Hypothalamus (tissue), 51 donors: ENCODE measurements at places on chromosomes 7 and 10.

GRCh38 chr10:22686347-22686746 is 28.0 kb downstream of the PIP4K2A start:
- DNase-seq = no peak

GRCh38 chr7:100119970-100120732 is 717 bp downstream of the CNPY4 start:
- DNase-seq = peak; percentile 73

DNA sequence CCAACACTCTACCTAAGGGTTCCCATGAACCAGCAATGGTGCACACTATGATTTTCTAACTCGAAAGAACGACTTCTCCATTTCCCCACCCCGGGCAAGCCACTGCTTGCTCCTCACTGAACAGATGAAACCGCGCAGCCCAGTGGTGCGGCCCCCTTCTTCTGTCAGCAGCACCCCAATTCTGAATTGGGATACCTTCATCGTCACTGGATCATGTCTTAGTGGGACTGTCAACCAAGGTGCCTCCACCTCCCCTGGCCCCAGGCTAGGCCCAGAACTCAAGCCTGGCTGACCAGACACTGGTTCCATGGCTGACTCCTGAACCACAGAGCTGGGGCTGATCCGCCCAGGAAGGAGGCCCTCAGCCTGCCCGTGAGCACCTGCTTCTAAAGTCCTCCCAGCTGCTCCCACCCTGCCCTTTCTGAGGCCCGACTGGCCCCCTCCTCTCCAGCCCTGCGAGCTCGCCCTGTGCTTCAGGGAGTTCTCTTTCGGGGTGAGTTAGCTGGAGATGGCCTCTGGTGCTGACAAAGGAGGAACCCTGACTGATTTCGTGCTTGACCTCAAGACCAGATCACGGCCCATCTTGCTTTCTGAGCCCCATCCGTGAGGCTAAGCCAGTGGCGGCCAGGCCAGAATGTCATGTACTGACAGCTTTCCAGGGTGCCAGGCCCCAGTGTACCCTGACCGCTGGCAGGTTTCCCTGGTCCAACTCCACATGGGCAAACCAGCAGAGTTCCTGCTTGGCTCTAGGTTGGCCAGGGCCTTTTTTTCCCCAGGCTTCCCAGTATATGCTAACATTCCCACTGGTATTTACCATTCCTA is 44.5 kb downstream of the FAM53B start:
- no peak for DNase-seq

GRCh38 chr10:128361487-128361886 is 235.3 kb upstream of the MKI67 start:
- DNase-seq = no peak

- no peak for DNase-seq
Observed at GRCh38 chr10:84286695-84287094, 41.7 kb upstream of the CCSER2 start.

DNA sequence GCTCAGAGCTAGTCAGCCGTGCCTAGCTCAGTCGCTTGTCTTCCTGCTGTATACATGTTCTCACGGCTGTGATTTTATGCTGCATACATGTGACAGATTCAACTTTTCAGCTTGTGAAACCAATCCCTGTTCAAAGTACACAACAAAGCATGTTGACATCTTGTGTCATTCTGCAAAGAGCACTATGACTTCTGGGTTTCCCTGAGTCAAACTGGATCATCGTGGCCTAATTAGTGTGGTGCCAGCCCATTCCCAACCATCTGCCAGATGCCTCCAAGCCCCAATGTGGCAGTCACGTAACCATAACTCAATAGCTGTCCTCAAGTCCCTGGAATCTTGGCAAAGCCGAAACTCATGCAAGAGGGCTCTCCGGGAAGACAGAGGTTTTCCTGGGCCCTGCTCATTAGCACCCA is 144.8 kb downstream of the MYOF start:
- DNase-seq = no peak

- no peak for DNase-seq
Observed at GRCh38 chr7:122260336-122260735, 44.2 kb downstream of the FEZF1 start.

DNA sequence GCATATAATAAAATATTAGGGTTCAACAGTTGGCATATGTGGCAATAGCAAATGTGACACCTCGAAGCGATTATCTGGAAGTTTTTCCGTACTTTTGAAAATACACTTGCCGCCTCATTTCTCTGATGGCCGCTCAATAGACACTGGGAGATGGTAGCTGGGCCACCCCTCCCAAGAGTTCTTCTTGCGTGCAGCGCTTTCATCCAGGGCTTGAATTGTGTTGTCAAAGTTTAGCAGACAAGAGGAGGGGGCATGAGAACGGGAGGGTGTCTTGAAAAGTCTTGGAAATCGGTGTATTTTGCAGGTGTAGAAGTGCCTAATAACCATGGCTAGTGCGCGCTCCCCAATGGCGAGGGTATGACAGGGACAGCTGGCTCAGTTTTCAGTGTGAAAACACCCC is 8.5 kb downstream of the PTF1A start:
- DNase-seq = no peak

GRCh38 chr10:18368273-18368672 is 228.0 kb downstream of the CACNB2 start:
- no peak for DNase-seq

GRCh38 chr10:44891721-44892120 is 19.4 kb upstream of the TMEM72 start:
- no peak for DNase-seq

DNA sequence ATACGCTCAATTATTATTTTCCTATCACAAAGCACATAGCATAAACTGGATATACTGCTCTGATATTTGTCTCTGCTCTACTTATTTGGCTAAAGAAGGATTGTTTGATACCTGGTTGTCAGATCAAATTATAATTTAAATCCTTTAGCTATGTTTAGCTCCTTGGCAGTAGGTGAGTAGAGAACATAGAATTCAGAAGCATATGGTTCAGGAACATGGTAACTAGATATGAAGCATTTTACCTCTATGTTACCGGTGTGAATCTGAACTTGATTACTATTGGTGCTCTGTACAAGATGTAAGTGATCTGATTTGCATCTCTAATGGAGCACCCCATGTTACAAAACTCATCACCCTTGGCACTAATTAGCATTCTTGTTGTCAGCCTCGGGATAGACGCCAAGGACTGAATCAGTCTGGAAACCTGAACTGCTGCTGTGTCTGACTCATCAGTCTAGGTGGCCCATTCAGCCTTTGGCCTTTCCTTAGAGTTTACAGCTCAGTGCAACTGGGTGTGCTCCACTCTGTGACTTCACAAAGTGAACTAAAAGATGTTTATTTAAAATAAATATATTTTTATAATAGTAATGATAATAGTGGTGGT is 12.3 kb upstream of the MYPN start:
- no peak for DNase-seq

GRCh38 chr7:29331163-29331562 is 136.6 kb downstream of the CHN2 start:
- no peak for DNase-seq

DNA sequence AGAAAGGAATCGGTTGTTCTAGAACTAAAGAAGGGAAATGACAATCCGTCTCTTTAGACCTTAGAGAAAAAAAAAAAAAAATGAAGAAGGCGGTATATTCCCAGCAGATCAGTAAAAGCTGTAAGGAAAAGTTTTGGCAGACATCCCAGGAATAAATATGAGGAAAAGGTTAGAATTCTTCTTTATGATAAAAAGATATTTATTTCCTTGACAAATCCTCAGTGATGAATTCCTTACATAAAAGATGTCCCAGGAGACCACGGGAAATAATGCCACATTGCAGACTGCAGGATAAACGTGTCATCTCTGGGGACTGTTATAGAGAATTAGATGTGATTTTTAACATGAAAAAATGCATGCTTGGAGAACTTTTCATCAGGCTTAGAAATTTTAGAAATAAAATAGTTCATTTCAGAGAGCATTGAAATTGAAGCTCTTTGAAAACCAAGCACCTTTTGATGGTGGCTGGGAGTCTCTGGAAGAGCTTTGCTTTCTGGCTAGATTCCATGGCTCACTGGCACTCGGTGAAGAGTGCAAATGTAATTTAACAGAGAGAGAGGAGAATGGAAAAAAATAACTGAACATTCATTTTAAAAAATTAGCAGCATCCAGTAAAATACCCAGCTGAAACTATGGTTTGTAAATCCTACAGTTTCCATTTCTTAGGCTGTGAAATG is 98.2 kb downstream of the PRPF18 start:
- DNase-seq = peak; percentile 41

- DNase-seq = no peak
Observed at GRCh38 chr10:113469796-113470195, 83.1 kb upstream of the HABP2 start.

- DNase-seq = no peak
Observed at GRCh38 chr10:66792441-66792840, 133.4 kb upstream of the LRRTM3 start.

GRCh38 chr10:114855776-114856543 is 34.4 kb downstream of the FHIP2A start:
- no peak for DNase-seq

- DNase-seq = no peak
Observed at GRCh38 chr7:3960050-3960763, 659.2 kb downstream of the SDK1 start.

DNA sequence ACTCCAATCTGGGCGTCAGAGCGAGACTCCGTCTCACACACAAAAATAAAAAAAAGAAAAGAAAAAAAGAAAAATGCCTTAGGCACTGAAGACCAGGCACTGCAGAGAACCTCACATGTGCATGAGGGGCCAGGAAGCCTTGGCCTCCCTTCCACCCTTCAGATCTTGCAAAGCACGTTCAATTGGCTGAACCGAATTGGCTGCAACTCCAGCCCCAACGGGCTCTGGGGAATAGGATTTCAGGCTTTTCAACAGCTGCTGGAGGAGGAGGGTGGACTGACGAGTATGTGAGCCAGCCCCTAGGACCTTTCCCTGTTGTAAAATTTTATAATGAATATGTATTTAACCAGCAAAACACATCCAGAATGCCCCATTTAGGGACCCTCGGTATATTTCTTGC is 16.7 kb downstream of the TMEM120A start:
- DNase-seq = no peak

- DNase-seq = no peak
Observed at GRCh38 chr10:84548869-84549268, 220.5 kb downstream of the CCSER2 start.

- no peak for DNase-seq
Observed at GRCh38 chr10:63917363-63917762, 396.2 kb downstream of the REEP3 start.

- DNase-seq = no peak
Observed at GRCh38 chr7:22111661-22112060, 166.0 kb upstream of the CDCA7L start.

GRCh38 chr7:23003505-23004246 is 10.3 kb downstream of the HYCC1 start:
- no peak for DNase-seq

GRCh38 chr7:87411186-87411585 is 64.3 kb downstream of the ABCB4 start:
- DNase-seq = no peak

DNA sequence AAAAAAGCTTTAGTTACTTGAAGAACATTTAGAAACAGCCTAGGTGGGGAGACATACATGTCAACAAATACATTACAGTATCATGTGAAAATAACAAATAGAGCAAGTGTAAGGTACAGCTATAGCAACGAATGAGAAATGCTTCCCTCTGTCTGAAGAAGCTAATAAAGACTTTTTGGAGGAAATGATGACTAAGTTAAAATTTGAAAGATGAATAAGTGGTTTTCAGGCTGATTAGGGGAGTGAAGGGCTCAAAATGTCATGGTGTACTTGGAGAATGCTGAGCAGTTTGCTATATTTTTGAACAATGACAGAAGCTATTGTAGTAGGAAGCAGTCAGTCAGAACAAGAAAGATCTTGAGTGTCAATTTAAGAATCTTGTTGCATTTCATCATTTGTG is 2.8 kb upstream of the ARMC3 start:
- DNase-seq = no peak

- DNase-seq = no peak
Observed at GRCh38 chr7:135970682-135971365, 6.3 kb downstream of the MTPN start.

DNA sequence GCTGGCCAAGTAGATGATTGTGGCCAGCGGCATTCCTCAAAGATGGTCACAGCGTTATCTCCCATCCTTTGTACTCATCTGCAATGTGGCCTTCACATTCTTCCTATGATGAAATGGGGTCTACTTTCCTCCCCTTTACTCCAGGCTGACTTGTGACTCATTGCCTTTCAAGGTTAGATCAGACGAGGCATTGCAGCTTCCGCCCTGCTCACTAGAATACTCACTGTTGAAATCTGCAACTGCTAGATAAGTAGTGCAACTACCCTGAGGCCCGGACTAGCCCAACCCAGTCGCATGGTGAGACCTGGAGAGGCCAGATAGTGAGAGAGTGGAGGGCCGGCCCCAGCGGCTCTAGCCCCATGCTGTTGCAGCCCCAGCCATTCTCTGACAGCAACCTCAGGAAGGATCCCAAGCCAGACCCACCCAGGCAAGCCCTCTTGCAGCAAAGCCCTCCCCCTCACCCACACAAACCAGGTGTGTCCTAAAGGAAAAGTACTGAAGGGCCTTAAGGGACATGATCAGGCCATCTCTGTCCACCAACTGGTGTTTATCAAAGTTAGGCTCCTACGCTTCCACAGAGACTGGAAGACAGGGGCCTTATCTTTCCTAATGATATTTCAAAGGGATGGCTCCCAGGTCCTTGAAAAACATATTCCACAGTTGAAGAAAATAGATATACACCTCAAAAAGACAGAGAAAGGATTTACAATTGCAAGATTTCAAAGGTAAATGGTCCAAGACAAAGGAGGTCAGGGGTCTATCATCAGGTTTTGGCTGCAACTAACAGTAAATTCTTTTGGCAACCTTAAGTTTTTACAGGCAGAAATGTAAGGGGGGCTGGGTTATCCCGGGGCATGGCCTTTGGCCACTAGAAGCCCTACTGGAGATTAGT is 107.2 kb upstream of the TRIM24 start:
- no peak for DNase-seq

DNA sequence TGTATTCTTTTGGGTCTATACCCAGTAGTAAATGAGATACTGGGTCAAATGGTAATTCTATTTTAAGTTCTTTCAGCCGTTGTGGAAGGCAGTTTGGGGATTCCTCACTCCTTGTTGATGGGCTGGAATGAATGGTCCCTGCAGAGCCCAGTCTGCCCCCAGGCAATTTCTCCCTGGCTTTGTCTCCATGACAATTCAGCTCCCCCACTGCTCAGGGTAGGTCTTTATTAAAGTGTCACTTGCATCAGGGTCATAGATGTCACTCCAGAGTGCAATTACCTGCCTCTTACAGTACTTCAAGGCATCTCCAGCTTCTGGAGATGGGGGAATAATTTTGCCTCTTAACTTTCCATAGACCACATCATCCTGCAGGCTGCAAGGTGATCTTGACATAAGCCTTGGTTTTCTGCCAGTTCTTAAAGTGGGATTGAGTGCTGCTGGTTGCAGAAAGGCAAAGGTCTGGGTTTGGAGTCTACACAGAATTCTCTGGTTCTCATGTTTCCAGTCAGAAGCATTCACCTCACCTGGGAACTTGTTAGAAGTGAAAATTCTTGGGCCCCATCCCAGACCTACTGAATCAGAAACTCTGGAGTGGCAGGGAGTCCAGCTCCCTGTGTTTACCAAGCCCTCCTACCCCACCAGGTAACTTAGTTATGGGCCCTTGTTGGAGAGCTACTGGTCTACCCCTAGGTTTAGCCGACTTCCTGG is 442.4 kb downstream of the GALNT17 start:
- no peak for DNase-seq
